ENCODE measurements at places on chromosomes 7 and 10.

DNA sequence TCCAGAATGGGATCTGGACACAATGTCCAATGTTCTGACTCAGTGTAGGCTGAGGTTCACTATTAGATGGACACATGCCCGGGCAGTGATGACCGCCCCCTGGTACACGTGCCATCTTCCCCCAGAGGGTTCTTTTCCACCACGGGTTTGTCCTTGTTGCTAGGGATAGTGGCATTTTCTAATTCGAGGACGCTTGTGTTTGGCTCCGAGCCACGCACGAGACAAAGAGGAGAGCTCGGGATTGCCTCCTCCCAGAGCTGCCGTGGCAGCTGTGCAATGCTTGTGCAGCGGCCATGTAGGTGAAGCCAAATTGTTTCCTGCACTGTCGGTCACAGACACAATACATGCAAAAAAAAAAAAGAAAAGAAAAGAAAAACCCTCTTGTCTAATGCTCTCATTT lies 207.5 kb downstream of the PAXIP1 start:
- DNase-seq, result no peak

DNA sequence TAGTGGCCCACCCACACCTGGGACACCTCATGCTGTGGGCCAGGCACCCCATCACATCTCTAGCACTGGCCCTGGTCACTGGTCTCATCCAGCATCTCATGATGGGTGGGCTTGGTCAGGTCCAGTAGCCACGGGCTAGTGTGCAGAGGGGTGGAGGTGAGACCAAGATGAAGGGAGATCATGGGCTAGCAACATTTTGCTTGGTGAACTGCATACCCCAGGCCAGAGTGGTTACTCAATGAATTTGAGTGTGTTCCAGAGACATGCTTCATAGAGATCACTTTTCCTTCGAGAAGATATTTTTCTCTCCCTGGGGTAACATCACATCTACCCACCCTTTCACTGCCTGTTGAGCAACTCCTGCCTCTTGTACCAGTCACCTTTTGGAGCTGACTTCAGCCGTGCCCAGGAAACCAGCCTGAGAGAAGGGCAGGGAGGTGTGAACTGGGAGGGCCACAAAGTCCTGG lies 44.2 kb downstream of the MINDY4 start:
- no peak for DNase-seq

DNA sequence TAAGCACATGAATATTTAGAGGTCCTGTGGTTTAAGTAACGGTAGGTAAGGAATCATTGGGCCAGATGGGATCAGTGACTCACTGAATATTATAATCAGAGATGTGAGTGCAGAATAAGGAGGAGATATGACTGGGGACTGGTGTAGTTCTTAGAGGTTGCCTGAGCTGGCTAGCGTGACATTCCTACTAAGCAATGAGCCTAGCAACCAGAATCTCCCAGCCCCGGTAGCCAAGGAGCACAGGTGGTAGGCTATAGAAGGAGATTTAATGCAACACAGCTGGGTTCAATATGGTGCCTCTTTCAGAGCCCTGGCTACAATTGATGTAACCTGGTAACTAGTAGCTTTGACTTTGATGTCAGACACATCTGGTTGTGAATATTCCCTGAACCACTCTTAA lies 641.6 kb downstream of the AUTS2 start:
- no peak for DNase-seq

DNA sequence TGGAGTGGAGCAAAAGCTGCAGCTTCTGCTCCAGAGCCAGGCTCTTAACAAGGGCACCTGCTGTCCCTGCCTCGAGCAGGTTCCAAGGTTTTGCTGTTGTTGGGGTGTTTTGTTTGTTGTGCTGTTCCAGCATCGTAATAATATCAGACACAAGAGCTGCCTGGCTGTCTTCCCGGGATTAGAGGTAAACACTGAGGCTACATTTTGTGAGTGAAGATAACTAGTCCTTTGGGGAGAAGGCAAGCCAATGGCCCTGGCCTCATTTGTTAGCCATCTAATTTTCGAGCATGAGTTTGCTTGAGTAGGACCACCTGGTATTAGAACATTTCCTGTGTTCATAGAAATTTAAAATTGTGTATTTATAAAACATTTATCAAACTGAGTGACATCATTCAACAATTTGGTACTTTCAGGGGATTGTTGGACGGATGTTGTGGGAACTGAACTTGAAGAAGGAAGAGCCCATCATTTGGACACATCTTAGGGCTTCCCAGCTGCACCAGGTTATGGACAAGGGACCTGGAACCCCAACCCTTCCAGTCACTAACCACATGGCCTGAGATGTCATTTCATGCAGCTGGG lies 555.0 kb downstream of the TNS3 start:
- no peak for DNase-seq

GRCh38 chr10:117004227-117005025 lies 561 bp downstream of the SHTN1 start:
- peak; percentile 0 for DNase-seq

GRCh38 chr7:8751557-8752231 lies 318.3 kb downstream of the NXPH1 start:
- DNase-seq, result no peak

DNA sequence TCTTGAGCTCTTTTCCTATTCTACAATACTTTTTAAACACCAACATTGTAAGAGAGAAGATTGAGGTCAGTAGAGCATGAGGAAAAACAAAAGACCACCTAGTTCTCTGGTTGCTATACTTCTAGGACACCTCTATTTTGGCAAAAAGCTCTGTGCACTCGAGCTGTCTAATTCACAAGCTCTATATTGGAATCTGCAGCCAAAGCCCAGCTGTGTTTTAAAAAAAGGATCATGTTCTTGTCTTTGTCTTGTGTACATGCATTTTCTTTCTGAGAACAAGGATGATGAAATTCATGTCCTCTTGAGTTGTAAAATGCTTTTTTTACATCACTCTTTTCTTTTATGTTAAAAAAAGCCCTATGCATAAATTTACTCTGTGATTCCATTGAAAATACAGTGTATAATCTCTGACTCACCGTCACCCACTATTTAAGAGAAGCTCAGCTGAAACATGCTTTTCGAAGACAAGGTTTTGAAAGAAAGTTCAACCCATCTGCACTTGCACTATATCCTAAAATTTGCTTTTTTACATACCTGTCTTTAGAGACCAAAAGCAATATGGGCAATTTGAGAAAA lies 215.5 kb upstream of the VSTM2A start:
- no peak for DNase-seq

DNA sequence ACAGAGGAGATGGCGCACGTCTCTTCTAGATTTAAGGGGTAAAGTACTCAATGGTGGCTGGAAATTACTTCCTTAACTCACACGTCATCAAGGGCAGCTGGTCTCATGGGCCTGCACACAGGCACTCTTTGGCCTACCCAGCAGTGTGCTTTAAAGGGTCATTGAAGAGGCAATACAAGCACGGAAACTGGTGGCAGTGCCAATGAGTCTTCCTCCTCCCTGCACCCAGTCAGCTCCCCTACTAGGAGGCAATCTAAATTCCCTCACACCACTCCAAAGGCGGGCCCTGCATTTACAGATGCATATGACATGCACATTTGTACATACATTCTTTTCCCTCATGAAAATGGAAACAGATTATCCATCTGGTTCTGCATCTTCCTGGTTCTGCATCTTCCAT lies 47.4 kb downstream of the PPIF start:
- no peak for DNase-seq

DNA sequence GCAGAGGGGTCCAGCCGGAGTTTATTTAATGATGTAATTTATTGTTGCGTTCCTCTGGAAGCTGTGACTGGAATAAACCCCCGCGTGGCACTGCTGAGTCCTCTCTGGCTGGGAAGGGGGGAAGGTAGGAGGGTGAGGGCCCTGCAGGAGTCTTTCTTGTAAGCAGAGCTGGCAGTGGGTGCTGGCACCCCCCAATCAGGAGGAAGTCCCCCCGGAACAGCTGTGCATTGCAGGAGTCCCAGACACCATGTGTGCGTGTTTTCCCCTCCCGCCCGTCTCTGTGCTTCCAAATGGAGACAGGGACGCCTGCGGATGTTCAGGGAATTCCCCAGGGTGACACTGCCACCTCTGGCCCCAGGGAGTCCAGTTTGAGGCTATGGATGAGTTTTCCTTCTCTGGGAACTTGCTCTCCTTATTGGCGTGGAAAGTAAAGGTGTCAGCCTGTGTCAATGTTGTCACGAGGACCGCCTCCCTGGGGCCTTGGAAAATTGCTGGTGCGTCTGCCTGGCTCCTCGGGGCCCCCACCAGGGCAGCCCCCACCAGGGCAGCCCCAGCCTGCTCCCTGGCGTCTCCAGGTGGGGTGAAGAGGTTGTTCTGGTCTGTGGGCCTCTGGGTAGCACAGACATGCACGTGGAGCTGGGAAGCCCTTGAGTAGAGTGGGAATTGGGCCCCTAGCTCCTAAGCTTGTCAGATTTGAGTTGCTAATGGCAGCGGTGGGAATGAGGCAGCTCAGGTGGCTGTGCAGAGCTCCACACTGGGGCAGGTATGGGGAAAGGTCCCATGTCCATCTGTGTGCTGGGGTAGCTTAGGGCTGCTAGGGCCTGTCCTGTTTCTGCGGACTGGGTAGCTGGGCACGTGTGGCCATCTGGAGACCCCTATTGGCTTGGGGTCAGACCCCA lies 2.7 kb downstream of the FZD9 start:
- no peak for DNase-seq

DNA sequence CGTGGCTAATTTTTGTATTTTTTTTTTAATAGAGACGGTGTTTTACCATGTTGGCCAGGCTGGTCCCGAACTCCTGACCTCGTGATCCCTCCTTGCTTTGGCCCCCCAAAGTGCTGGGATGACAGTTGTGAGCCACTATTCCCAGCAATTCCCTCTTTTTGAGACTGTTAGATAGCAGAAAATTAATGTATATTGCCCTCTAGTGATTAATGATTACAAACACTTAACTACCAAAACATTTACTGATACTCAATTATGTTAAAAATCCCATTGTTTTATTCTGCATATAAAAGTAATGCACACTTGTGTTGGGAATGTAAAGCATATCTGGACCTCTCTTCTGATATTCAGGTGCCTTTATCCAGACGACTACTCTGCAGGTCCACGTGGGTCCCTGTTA lies 41.2 kb upstream of the COBL start:
- DNase-seq, result no peak

- peak; percentile 53 for DNase-seq
These were observed 11.9 kb upstream of the OPALIN start for GRCh38 chr10:96370584-96371157.

- DNase-seq, result no peak
These were observed 48.1 kb upstream of the WNT16 start for GRCh38 chr7:121280656-121281055.

DNA sequence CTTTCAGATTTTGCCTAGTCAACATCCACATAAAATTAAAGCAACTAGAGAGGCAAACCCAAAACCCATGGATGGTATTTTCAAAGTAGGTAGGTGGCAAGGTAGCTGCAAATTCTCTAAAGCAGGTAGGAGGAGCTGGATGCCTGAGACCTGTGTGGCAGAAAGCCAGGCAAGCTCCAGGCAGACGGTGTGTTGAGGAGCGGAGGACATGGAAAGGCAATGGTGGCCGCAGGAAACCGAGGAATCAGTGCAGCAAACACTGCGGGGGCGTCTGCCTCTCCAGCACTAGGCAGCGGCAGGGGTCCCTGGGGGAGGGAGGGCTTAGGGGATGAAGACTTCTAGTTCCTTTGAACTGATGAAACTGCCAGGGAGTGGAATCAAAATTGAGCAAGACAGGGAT lies 101.3 kb downstream of the GALNT11 start:
- no peak for DNase-seq

DNA sequence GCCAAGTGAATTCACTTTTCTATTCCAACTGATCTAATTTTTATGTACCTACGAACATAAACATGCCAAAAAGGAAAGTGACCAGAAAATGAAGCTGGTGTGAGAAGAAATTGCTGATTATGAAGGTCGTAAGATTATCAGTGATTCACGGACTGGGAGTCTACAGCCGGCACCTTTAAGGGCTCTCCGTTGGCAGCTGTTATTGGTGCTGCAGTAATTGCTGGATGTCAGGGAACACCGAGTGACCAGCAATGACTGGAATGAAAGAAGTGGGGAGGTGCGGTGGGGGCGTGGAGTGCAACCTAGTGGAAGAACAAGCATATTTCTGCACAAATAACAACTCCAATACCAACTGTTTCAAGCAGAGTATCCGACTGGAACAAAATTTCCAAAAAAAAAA lies 109.8 kb upstream of the TARP start:
- no peak for DNase-seq

DNA sequence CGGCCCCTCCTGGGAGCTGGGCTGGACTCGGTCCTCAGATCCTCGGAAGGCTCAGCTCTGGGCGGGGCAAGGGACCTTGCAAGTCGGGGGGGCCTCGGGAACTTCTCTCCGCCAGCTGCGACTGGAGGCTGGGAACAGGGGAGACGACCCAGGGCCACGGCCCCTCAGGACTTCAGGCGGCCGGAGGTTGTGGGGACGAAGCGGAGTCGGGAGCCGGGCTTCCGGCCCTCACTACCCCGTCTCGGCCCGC lies 2.6 kb downstream of the ADIRF start:
- DNase-seq, result no peak

Measured in stimulated activated CD4-positive, alpha-beta T cell treated with anti-CD3 and anti-CD28 coated beads, Interleukin-2, amount 100 ng/mL, for 48 hours (primary cell).